Stimulated activated CD8-positive, alpha-beta memory T cell treated with anti-CD3 and anti-CD28 coated beads, Interleukin-7, amount 100 ng/mL, for 24 hours (primary cell): ENCODE measurements at places on chromosomes 16 and 17.

DNA sequence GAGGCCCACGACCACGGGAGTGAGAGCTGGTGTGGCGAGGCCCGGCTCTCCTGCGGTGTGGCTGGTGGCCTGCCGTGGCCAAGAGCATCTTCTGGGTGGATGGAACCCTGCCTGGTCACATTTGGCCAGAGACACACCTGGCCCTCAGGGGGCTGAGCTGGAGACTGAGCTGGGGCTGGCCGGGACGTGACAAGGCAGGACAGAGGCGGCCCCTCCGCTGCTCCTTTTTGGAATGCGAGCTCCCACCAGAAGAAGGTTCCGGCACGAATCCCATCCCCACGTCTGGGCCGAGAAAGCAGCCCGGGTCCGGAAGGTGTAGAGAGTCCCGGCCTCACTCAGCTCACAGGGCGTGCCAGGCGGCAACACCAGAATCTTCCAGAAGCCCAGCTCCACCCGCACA, 26.0 kb upstream of the CHMP6 start:
- DNase-seq: no peak

- no peak for DNase-seq
Measured at GRCh38 chr17:77034677-77035424, 105.9 kb upstream of the SEC14L1 start.

- no peak for DNase-seq
Measured at GRCh38 chr17:11986942-11987329, 10.3 kb downstream of the ZNF18 start.

- no peak for DNase-seq
Measured at GRCh38 chr17:75091855-75092327, 4.1 kb downstream of the SLC16A5 start.

DNA sequence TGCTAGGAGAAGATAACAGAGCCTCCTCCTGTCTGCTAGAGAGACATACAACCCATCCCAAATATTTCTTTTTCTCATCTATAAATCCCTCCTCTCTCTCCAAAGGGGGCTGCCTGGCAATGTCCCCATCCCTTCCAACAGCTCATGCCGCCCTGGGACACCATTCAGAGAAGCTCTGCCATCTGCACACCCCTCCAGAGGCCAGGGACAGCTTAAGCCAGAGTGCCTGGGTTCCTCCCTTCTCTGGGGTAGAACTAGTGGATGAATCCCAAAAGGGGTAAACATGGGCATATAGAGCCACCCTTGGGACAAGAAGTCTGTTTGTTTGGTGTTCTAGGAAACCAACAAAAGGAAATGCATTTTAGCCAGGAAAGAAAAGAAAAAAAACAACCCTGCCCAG, 2.6 kb upstream of the LPO start:
- no peak for DNase-seq

DNA sequence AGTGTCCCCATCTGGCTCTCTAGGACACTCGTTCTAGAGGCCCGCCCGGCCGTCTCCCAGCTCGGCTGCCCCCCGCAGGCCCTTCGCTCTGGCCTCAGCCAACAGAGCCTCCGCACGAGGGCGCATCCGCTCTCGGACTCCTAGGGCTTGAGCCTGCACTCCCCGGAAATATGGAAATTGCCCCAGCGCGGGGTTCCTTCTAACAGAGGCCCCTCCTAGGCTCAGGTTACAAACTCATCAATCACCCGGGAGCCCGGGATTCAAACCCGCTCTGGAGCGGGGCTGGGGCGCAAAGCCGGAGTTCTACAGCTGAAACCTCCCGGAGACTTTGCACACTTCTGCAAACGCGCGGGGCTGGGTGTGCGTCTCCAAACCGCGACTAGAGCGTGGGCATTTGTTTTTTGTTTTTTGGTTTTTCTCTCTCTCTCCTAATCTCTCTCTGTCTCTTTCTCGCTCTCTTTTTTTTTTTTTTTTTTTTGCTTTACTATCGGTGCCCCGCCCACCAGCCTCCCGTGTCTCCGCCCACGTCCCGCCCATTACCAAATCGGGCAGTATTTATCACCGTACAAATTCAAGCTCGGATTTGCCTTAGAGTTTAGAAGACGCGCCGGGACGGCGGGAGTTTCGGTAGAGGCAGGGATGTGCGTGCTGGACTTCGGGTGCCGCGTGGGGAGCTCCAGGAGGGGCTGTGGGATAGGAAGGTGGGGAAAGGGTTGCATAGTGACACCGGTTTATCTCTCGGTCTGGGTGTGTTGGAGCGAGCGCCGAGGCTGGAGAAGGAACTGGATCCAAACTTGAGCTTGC, 2.4 kb upstream of the FOXL1 start:
- DNase-seq: no peak

- DNase-seq: no peak
Measured at GRCh38 chr16:84357191-84357651, 11.1 kb upstream of the ATP2C2 start.

GRCh38 chr16:84566545-84567257, 51.2 kb downstream of the COTL1 start:
- no peak for DNase-seq

GRCh38 chr16:50459496-50460080, 88.6 kb upstream of the NKD1 start:
- DNase-seq: no peak
